ENCODE measurements at places on chromosomes 13 and 19.

- no peak for DNase-seq
- H3K36me3 ChIP-seq: no peaks in the 10 kb centered on the region
- H3K4me3 ChIP-seq: no peak overlapping the region
- H3K27me3 ChIP-seq: no peaks in the 10 kb centered on the region
Measured at GRCh38 chr13:44040818-44041100, 161.1 kb downstream of the LACC1 start.

DNA sequence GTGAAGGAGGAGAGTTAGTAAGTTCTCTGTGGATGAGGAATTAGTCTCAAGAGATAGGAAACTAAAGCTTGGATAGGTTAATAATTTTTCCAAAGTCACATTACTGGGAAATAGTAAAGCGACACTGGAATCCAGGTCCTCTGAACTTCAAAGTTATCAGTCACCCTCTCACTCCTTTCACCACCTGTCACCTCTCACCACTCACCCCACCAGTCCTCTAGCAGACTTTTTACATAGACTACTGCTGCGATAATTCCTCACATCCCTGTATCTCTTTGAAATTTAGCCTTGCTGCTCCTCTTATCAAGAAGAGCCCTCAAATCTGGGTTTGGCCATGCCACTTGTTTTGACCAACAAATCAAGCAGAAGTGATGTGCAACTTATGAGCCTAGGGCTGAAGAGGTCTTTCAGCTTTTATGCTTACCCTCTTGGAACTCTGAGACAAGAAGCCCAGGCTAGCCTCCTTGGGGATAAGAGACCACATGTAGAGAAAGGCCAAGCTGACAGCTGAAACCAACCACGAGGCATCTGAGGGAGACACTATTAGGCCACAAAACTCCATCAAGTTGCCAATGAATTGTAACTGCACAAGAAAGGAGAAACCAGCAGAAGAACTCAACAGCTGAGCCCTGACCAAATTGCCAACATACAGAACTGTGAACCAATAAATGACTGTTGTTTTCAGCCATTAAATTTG, 41.2 kb downstream of the STARD13 start:
- no peak overlapping the region for H3K27ac ChIP-seq
- H3K27me3 ChIP-seq: no peaks in the 10 kb centered on the region
- no peak for DNase-seq
- H3K4me1 ChIP-seq: no peaks in the 10 kb centered on the region

GRCh38 chr19:49362929-49363267, 682 bp upstream of the TEAD2 start:
- peak overlapping the region; percentile 57 for H3K4me3 ChIP-seq
- H3K4me1 ChIP-seq: peaks cover 27% of the 10 kb centered on the region
- H3K27me3 ChIP-seq: peaks cover 18% of the 10 kb centered on the region
- H3K27ac ChIP-seq: no peak overlapping the region

DNA sequence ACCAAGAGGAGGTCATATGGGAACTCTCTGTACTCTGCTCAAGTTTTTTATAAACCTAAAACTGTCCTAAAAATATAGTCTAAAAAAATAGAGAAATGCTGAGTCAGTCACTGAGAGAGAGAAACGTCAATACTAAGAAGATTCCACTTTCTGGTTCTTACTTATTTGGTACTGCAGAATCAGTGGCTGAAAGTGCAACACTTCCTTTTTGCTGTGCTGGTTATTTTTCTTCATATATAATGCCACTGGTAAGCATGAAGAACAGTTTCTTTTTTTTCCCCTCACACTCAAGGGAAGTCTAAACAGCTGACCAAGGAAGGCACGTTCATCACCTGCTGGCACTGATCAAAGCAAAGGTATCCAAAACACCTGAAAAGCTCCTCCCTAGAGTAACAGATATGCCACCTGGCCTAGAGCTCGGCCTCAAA, 44.3 kb upstream of the N4BP2L1 start:
- no peaks in the 10 kb centered on the region for H3K27me3 ChIP-seq
- no peak overlapping the region for H3K4me3 ChIP-seq
- H3K4me1 ChIP-seq: no peaks in the 10 kb centered on the region
- no peak for DNase-seq

DNA sequence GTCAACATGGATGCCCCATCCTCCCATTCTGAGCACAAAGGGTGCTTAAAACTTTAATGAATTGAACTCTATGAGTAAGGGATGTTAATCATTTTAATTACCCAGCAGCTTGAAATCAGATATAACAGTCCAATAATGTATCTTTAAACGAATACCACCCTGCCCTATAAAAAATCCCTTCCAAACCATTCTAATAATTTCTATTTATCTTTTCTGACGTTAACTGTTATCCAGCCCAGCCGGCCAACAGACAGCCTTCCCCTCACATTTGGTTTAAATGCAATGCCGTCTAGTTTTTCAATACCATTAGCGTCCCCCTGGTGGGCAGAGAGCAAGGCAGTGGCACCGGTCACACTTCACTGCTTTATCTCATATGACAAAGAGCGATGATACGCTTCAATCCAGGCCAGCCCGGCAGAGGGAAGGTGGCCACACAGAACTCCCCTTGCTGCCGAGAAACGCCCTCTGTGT, 402.2 kb upstream of the ZNF507 start:
- no peaks in the 10 kb centered on the region for H3K27me3 ChIP-seq
- no peaks in the 10 kb centered on the region for H3K36me3 ChIP-seq
- H3K27ac ChIP-seq: no peak overlapping the region
- no peak overlapping the region for H3K4me3 ChIP-seq
- no peak for DNase-seq
- no peaks in the 10 kb centered on the region for H3K4me1 ChIP-seq

- H3K36me3 ChIP-seq: no peaks in the 10 kb centered on the region
- H3K4me1 ChIP-seq: peaks cover 3% of the 10 kb centered on the region
- no peak overlapping the region for H3K4me3 ChIP-seq
- H3K27me3 ChIP-seq: no peaks in the 10 kb centered on the region
Measured at GRCh38 chr13:77434289-77434688, 101.2 kb upstream of the SCEL start.

DNA sequence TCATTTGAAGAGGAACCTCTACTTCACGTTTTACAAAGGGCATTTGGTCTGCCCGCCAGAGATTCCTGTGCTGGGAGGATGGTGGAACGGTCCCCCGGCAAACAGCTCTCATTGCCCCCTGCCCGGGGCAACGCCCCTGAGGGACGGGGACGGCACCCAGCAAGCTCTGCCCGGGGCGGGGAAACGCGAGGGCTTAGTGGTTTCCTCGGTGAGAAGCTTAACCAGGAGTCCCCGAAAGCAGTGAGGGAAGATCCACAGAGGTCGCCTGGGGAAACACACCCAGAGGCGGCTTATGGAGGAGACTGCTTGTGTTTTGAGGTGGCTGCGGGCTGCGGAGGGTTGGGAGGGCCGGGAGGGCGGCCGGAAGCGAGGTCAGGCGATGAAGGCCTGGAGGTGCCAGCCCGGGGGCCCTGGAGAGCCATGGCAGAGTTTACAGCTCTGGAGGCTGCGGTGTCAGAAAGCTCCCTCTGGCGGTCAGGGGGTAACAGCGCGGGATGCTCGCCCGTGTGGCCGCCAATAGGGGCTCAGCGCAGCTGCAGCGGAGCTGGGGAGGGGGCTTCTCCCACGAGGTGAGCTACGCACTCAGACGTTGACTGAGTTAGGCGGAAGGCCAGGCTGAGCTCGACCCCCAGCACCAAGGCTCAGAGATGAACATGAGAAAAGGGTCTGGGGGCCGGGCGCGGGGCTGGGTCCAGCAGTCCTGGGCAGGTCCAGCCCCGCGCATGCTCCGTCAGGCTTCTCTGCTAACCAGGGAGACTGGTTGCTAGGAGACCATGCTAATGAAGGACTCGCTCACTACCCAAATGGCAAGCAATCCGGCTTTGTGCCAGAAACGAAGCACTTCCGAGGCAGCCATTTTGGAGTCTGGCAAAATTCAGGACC, 652 bp upstream of the TPGS1 start:
- H3K4me3 ChIP-seq: peak overlapping the region; percentile 99
- peaks cover 53% of the 10 kb centered on the region for H3K4me1 ChIP-seq
- H3K36me3 ChIP-seq: peaks cover 5% of the 10 kb centered on the region
- H3K27me3 ChIP-seq: no peaks in the 10 kb centered on the region
- H3K27ac ChIP-seq: peak overlapping the region; percentile 88

DNA sequence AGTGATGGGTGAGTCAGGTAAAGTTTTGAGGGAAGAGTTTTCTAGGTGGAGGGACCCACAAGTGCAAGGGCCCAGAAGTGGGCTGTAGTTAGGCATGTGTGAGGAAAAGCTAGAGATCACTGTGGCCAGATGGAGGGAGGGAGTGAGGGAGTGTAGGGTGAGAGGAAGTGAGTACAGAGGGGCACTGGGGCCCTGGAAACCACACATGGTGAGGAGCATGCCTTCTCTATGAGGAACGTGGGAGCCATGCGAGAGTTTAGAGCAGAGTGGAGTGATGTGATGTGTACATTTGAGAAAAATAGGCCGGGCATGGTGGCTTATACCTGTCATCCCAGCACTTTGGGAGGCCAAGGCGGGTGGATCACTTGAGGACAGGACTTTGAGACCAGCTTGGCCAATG, 14.7 kb upstream of the SHKBP1 start:
- no peak for DNase-seq
- H3K27me3 ChIP-seq: peaks cover 24% of the 10 kb centered on the region
- H3K4me1 ChIP-seq: no peaks in the 10 kb centered on the region
- H3K36me3 ChIP-seq: no peaks in the 10 kb centered on the region

GRCh38 chr13:93045836-93046235, 180.8 kb upstream of the GPC6 start:
- no peaks in the 10 kb centered on the region for H3K4me1 ChIP-seq
- H3K36me3 ChIP-seq: no peaks in the 10 kb centered on the region
- DNase-seq: no peak
- no peak overlapping the region for H3K4me3 ChIP-seq
- no peak overlapping the region for H3K27ac ChIP-seq
- no peaks in the 10 kb centered on the region for H3K27me3 ChIP-seq

- peaks cover 21% of the 10 kb centered on the region for H3K36me3 ChIP-seq
- no peaks in the 10 kb centered on the region for H3K27me3 ChIP-seq
- H3K4me1 ChIP-seq: peaks cover 7% of the 10 kb centered on the region
- no peak for DNase-seq
- peak overlapping the region; percentile 96 for H3K27ac ChIP-seq
Measured at GRCh38 chr19:52007451-52007805, 583 bp downstream of the ZNF615 start.

DNA sequence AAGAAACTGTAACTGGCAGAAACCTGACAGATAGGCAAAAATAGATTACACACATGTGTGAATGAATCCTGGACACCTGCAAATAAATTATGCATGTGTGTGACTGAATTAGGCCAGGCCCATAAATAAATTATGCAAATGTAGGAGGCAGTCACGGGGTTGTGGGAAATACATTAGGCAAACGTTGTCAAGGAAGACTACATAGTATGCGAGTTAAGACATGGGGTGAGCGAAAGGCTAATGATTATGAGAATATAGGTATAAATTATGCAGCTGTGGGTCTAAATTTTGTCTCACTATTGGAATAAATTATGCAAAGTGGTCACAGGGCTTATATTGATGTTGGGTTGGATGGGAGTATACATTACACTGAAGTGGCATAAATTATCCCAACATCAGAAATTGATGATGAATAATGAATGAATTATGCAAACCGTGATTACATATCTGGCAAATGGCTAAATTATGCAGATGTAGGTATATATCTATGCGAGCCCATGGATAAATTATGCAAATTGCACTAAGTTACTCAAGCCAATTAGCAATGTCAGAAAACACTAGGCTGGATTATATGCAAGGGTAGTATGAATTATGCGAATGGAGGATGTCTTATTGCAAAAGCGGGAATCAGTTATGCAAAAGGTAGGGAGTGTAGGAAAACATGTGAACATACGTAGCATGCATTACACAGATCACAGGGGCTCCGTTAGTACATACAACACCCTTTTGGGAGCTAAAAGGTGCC, 6.8 kb downstream of the SLC8A2 start:
- no peaks in the 10 kb centered on the region for H3K4me1 ChIP-seq
- no peaks in the 10 kb centered on the region for H3K36me3 ChIP-seq
- H3K27ac ChIP-seq: no peak overlapping the region
- no peaks in the 10 kb centered on the region for H3K27me3 ChIP-seq

GRCh38 chr19:19211499-19212420, at the start of gene NCAN:
TSS of gene NCAN (plus strand) at chr19:19211958. CDS start at chr19:19216954, 4,996 bp downstream.
- H3K27me3 ChIP-seq: peaks cover 5% of the 10 kb centered on the region
- H3K4me1 ChIP-seq: no peaks in the 10 kb centered on the region
- H3K36me3 ChIP-seq: no peaks in the 10 kb centered on the region
- no peak within 1 kb of the TSS for H3K27ac ChIP-seq
- no peak for DNase-seq

DNA sequence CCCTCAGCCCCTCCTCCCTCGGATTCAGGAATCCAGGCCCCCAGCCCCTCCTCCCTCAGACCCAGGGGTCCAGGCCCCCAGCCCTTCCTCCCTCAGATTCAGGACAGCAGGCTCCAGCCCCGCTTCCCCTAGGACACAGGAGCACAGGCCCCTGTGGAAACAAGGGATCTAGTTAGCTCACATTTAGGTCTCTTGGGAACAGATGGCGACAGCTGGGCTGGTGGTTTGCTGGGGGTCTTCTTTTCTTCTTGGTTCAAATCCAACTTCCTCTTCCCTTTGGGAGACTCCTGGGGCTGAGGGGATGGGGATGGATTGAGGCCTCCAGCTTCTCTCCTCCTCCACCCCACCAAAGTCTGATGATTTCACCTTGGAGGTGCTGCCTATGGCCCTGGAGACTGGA, 19.6 kb downstream of the ZNF575 start:
- H3K36me3 ChIP-seq: peaks cover 50% of the 10 kb centered on the region
- H3K4me3 ChIP-seq: no peak overlapping the region
- DNase-seq: no peak
- H3K27me3 ChIP-seq: no peaks in the 10 kb centered on the region
- no peak overlapping the region for H3K27ac ChIP-seq

DNA sequence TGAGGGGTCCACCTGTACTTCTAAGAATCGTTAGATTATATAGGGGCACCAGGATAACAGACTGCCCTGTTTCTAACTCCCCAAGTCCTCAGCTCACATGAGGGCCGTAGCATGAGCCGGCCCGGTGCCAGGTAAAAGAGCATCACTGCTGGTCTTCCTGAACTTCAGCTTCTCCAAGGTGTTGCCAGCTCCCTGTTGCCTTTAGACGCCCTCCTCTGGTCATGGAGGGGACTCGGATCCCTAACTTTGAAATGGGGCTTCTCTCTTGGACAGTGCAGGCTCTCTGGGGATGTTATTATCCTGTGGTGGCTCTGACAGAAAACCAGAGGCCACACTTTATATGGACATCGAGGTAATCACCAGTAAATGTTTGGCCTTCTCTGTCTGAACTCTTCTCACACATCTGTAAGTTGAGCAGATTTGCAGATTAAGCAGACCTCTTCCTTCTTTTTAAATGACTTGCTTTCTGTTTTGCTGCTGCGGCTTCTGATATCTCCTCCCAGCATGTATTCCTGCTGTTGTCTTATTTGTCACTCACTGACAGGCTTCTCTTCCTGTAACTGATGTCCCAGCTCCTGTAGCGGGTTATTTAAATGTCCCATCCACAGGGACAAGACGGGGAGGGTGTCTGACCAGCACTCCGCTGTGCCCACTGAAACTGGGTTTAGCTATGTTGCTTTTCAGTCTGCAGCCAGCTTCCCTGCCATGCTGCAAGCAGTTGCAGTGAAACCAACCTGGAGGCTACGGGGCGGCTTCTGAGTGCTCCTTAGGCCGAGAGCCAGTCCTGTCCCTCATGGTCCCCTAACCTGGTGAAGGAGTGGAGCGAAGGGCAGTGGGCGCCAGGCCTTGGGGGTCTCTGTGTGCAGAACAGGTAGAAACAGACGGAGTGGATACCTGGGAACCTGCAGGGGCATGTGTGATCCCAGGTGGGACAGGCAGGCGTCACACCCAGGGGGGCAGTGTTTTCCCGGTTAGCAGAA, 39.2 kb downstream of the TSSK6 start:
- no peak overlapping the region for H3K4me3 ChIP-seq
- H3K36me3 ChIP-seq: peaks cover 67% of the 10 kb centered on the region
- H3K4me1 ChIP-seq: peaks cover 6% of the 10 kb centered on the region
- DNase-seq: peak; percentile 28

- H3K27me3 ChIP-seq: no peaks in the 10 kb centered on the region
- H3K4me3 ChIP-seq: no peak overlapping the region
- H3K36me3 ChIP-seq: peaks cover 39% of the 10 kb centered on the region
- H3K27ac ChIP-seq: no peak overlapping the region
Measured at GRCh38 chr19:48479686-48480085, 10.5 kb downstream of the CYTH2 start.
